ENCODE measurements at places on chromosomes 11 and 22.

DNA sequence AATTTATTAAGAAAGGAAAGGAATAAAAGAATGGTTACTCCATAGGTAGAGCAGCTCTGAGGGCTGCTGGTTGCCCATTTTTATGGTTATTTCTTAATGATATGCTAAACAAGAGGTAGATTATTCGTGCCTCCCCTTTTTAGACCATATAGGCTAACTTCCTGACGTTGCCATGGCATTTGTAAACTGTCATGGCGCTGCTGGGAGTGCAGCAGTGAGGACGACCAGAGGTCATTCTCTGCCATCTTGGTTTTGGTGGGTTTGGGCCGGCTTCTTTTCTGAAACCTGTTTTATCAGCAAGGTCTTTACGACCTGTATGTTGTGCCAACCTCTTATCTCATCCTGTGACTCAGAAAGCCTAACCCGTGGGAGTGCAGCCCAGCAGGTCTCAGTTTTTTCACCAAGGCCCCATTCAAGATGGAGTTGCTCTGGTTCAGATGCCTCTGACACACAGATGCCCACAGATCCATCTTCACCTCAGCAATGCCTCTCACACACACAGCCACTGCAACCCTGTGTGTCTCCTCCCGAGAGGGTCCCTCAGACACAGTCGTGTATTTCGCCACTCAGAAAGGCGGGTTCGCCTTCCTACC lies 16.4 kb upstream of the JAM3 start:
- DNase-seq = no peak

GRCh38 chr11:119185981-119186634 lies 833 bp downstream of the NHERF4 start:
- no peak for DNase-seq

- no peak for DNase-seq
These were observed 9.8 kb downstream of the RPL27A start for GRCh38 chr11:8692417-8692816.

- DNase-seq = no peak
These were observed 56.9 kb downstream of the PARVA start for GRCh38 chr11:12434325-12434654.

- no peak for DNase-seq
These were observed 23.4 kb downstream of the ASPHD2 start for GRCh38 chr22:26452236-26453016.

DNA sequence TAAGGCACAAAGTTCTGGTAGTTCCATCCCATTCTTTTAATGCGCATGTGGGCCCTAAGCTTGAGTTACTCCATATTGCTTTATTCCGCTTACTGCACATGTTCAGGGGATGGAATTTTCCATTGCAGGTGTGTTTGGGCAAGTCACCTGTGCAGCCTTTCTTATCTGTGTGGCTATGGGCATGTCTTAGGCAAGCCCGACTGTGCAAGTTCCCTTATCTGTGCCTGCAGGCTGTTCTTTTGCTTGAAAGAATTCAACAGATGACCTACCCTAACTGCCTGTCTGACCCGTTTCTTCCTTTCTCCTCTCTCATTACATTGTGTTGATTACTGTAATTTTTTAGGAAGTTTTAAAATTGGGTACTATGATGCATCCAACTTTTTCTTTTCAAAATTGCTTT lies 363.6 kb downstream of the TTC28 start:
- DNase-seq = no peak

DNA sequence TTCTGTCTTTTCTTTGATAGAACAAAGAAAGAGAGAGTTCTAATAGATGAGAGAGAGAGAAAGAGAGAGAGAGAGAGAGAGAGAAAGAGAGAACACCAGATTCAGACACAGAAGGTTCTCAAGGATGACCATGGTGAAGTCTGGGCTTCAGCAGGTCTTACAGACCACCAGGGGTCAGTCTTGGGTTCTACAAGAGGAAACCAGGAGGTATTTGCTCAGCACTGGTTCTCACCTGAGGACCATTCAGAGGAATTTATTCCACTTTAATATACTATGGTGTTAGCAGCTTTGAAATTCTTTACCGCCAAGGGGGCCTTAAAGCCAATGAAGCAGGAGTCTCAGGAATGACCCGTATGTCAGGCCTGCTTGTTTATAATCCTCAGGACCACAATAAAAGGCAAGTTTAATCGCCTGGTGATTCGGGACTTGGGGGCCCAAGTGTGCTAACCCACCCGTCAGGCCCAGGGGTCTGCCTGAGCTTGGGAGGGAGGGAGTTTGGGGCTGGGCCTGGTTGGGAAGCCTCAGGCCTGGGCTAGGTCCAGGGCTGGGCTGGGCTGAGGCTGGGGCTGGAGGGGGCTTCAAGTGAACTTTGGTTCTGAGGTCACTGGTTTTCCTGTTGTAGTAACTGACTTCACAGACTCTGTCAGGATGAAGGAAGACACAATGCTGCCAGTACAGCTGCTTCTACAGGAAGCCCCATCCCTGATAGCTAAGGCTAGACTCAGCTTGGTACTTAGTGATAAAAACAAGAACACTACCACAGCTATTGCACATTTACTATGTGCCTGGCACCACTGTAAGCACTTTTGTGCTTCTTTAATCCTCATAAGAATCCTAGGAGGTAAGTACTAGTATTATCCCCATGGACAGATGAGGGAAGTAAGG lies 179.2 kb upstream of the ZBED5 start:
- peak; percentile 57 for DNase-seq

- no peak for DNase-seq
These were observed 8.3 kb upstream of the MMP1 start for GRCh38 chr11:102806296-102806695.

- no peak for DNase-seq
These were observed 191 bp upstream of the DEAF1 start for GRCh38 chr11:695288-695537.

DNA sequence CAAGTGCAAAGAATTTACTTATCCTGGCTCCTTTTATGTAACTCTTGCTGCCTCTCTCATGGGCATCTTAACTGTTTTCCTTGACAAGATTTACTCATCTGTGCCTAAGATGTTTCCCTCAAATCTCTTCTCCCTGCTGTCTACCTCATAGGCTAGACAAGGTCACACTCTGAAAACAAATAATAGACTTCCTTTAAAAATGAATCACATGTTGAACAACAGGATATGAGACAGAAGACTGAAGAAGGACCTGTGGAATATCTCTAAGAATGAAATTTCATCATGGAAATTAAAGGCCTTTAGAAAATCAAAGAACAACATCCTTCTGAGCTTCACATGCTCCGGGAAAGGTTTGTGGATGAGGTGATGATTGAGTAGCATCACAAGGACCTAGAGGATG lies 6.0 kb upstream of the SCGB2A2 start:
- DNase-seq = no peak
